Right lung (tissue), 10 donors: ENCODE measurements at places on chromosomes 5 and 9. TPM values are rescaled to one million over a fixed set of nuclear protein-coding genes. Genes with fewer than 3 reads are reported as not detected.

C8G gene
- polyA plus RNA-seq: 0.78 TPM

SPINK7 gene
- polyA plus RNA-seq: 0.35 TPM

GRCh38 chr9:136140966-136141365 is 22.3 kb upstream of the TMEM250 start:
- no peak for DNase-seq

TAS2R1 gene
- not detected for polyA plus RNA-seq

GRCh38 chr9:124899845-124900244 is 37.9 kb downstream of the ARPC5L start:
- no peak for DNase-seq

DNA sequence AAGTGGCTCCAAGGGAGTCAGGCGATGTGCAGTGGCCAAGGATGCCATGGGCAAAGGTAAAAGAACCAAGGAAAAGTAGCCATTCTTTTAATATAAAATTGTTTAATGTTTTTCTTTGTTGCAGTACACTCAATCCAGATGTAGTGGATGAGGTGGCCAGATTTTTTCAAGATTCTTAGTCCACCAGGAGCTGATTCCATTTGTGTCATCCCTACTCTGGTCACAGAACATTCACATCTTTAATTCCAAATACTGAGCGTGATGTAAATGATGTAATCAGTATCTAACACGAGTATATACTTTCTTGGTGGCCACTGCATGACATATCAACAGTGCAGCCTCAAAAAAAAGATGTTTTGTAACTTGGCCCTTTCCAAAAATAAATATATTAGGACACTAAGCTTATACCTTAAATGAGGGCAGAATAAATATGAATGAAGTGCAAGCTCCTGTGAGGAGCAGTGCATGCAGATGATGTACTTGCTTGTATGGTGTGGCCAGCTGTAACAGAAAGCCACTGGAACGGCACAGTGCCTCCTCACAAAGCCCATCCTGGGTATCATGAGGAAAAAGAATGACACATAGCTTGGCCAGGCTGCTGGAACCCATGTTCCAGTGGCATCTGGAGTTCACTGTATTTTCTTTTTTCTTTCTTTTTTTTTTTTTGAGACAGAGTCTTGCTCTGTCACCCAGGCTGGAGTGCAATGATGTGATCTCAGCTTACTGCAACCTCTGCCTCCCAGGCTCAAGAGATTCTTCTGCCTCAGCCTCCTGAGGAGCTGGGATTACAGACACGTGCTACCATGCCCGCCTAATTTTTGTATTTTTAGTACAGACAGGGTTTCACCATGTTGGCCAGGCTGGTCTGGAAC is 6.5 kb upstream of the SPATA24 start:
- DNase-seq: no peak

CARD9 gene
- 1.2 TPM for polyA plus RNA-seq
